ENCODE measurements at places on chromosomes 1 and 21.

DNA sequence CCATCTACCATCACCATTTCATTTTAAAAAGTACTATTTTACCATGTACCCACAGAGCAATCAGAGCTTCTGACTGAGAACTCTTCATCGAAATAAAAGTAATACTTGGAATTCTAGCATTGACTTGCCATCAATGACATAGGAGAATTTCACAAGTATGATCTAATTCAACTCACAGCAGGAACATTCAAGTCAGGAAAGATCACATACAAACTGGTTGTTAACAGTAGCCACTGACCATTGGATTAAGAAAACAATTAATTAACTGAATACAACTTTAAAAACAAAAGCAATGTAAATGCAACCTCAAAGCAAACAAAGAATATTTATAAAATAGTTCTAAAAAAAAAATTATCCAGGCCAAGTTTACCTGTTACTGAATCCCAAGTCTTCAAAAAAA is 18.8 kb downstream of the RNF115 start:
- no peak for DNase-seq

DNA sequence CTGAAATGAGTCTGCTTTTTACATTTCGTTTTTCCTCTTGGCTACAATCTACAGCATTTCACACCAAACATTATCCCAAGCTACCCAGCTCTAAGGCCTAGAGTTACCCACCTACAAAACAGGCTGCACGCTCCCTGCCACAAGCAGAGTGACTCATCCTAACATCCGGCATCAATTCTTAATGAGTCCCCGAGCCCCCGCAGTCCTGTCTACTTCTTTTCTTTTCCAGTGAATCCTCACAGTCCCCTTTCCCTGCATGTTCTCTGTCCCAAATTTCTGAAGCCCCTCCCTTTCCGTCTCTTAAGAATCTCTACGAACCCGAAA is 650 bp downstream of the PCNX2 start:
- peak; percentile 13 for DNase-seq

- no peak for DNase-seq
Measured at GRCh38 chr1:30763651-30764248, 6.2 kb upstream of the LAPTM5 start.

DNA sequence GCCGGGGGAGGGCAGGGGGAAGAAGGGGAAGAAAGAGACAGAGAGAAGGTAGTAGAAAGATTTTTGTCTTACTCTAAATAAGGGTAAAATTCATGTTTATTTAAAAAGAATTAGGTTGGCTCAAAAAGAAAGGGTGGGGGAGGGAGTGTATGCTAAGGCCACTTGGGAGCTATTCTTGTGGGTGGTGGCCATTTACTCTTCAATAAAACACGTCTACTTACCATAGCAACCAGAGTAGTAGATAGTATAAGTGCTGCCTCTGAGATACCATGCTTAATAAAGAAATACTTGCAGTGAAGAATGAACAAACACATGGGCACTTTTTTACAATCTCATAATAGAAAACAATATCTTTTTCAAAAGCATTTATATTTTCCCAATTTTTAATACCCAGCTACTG is 538.1 kb upstream of the PTBP2 start:
- DNase-seq, result no peak

All from T-helper 17 cell (primary cell).